Eye (tissue), 1 donor: ENCODE measurements at places on chromosomes 5 and 9.
A peak's percentile ranks its signal among the peaks of the same experiment; 100 is the strongest.

DNA sequence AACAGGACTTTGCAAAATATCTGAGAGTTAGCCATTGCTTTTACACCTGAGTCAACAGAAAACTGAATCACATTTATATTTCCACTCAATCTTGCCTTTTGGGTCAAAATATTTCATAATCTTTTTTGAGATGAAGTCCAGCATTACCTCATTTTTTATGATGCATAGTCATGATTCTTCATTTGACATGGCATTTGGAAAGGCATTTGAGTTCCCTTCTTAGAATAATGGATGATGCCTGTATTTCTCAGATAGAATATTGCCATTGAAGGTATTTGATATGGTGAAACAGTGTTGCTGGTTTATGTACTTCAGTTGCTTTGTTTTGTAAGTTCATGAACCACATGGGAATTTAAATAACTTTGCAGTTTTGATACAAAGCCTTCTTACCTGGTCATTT lies 180.4 kb downstream of the PRR16 start:
- DNase-seq, result no peak

- DNase-seq, result peak; percentile 17
Observed at GRCh38 chr9:15249981-15250380, 57.0 kb downstream of the TTC39B start.

GRCh38 chr9:130255631-130256134 lies 9.9 kb upstream of the HMCN2 start:
- no peak for DNase-seq

- no peak for DNase-seq
Observed at GRCh38 chr9:354453-354852, 139.8 kb downstream of the DOCK8 start.
